ENCODE measurements at places on chromosomes 12 and 14.

DNA sequence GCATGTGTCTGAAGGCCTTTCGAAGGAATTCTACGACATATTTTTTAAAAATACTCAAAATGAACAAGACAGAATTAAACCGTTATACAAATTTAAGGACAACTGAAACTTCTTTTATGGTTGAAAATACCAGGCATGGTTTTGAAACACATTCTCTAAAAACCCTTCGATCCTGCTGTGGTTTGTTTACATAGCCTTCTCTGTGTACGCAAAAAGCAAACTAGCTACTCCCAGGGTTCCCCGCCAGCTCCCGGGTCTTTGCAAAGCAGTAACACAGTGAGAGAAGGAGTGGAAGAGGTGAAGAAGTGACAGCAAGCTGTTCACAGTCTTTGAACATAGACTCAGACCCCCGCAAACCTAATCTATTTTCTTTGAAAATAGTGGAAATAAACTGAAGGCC, 2.2 kb upstream of the TC2N start:
- peak; percentile 21 for DNase-seq

DNA sequence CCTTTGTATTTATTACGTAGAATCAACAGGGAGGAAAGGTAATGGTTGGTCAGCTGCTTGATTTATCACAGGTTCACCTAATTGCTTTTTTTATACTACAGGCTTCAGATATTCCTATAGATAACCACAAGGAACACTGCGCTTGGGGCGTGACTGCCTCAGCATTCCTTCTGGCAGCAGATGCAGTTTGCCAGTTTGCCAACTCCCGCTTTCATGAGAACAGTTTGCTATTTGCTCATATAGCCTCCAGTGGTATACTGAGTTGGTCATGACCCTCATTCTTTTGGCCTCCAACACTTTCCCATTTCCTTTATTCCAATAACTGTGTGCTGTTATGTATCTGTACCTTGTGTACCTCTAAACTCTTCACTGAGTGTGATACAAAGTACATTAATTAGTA, 38.6 kb upstream of the ACSM4 start:
- DNase-seq: no peak

DNA sequence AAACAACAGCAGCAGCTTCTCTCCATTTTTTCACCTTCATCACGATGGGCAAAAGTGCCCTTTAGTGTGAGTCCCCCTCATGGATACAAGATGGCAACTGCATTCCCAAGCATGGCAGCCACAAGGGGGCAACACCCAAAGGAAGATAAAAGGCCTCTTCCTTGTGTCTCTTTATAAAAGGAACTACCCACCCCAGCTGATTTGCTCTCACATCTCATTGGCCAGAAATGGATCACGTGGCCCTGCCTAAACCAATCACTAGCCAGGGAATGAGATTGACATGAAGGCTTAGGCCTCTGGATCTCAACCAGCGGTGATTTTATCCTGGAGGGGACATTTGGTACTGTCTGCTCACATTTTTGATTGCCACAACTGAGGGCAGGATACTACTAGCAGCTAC, 21.9 kb upstream of the IFT81 start:
- DNase-seq: peak; percentile 43

GRCh38 chr14:36056845-36057244, 119.7 kb downstream of the PTCSC3 start:
- DNase-seq: no peak

- DNase-seq: no peak
These were observed 22.1 kb downstream of the IL26 start for GRCh38 chr12:68203460-68203875.

DNA sequence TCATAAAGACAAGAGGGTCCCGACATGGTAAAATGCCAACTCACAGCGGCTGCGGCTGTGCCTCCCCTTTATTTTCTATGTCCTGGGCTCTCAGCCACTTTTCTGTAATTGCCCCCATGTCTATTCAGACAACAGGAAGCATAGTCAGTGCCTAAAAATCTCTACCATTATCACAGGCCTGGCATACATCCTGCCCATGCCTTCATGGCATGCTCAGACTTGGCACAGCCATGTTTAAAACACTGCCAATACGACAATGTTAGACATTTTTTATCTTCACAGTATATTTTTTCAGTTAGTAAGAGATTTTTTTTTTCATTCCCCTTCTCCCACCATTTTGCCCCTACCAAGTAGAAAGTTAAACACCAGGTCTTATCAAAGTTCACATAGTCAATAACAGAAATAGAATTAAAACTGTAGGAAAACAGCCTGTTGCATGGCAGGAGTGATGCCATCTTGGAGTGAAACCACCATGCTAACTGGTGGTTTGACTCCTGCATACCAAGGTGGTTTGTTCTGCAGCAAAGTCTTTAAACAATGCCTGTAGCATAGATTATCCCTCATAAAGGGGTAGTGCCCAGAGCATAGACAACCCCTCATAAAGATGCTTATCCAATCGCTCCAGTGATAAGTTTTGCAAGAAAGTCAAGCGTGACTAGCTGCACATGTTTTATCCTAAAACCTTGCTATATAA, 18.9 kb upstream of the CERS5 start:
- DNase-seq: no peak

- no peak for DNase-seq
These were observed 45.5 kb downstream of the MGST1 start for GRCh38 chr12:16392846-16393535.

DNA sequence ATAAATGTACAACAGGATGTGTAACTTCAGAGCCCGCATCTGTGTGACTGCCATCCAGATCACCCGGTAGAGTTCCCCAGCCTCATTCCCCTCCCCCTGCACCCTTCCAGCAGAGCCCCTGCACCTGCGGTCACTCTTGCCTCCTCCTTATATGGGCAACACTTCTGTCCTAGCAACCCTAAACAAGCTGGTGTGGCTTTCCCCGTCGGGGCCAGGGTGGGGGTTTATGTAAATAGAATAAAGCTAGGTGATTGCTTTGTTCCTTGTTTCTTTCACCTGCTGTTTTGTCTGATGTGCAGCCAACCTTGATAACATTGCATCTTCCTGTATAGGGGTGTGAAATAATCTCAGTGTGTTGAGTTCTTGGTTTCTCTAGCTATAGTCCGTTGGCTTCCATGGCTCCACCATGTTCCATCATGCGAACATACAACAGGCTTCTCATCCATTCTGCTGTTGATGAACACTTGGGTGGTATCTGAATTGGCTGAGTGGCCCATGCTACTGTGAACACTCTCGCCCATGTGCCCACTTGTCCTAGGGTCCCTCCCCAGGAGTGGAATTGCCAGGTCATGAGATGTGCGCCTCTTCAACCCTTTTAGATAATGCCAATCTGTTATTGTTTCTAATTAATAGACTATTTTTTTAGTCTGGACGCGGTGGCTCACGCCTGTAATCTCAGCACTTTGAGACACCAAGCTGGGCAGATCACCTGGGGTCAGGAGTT, 102.2 kb downstream of the KIF26A start:
- DNase-seq: peak; percentile 62

GRCh38 chr12:51067229-51067628, 16.2 kb downstream of the CSRNP2 start:
- no peak for DNase-seq

DNA sequence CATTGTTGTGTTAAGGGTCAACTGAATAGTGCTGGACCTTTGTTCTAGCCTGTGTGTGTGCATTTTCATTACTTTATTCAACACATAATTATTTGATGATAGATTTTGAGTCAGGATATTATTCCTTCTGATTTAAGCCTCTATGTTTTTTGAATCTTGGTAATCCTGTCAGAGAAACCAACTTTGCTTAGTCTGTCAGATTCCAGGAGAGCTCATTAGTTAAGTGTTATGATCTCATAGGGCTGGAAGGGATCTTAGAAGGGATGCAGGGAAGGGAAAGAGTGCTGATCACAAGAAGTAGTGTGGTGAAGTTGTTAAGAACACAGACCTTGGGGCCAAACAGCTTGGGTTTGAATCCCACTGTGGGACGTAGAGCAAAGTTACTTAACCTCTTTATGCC, 52.9 kb downstream of the SCN8A start:
- DNase-seq: no peak

DNA sequence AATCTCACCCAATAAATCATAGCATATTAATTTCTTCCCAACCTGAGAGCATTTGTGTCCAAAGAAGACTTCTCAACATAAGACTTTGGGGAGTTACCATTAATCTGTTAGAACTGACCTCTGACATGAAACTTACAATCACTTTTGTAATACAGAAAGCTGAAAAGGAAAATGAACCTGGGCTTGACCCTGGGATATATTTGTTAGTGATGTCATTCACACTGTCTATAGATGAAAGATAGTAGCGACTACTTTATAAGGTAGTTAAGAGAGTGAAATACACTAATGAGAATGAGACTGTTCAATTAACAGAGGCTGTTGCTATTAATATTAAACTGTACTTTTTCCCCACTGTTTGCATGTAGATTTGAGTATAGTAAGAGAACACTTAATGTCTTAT, 1334.8 kb upstream of the TMEM132C start:
- DNase-seq: no peak

- no peak for DNase-seq
These were observed 413.6 kb downstream of the BTG1 start for GRCh38 chr12:91732086-91732485.

DNA sequence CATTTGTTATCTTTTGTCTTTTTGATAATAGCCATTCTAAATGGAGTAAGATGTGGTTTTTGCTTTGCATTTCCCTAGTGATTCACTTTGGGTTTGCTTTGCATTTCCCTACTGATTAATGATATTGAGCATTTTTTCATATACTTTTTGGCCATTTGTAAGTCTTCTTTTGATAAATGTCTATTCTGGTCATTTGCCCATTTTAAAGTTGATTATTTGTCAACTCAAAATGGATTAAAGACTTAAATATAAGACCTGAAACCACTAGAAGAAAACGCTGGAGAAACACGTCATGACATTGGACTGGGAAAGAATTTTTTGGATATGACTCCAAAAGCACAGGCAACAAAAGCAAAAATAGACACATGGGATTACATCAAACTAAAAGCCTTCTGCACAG, 148.0 kb downstream of the APAF1 start:
- DNase-seq: no peak

DNA sequence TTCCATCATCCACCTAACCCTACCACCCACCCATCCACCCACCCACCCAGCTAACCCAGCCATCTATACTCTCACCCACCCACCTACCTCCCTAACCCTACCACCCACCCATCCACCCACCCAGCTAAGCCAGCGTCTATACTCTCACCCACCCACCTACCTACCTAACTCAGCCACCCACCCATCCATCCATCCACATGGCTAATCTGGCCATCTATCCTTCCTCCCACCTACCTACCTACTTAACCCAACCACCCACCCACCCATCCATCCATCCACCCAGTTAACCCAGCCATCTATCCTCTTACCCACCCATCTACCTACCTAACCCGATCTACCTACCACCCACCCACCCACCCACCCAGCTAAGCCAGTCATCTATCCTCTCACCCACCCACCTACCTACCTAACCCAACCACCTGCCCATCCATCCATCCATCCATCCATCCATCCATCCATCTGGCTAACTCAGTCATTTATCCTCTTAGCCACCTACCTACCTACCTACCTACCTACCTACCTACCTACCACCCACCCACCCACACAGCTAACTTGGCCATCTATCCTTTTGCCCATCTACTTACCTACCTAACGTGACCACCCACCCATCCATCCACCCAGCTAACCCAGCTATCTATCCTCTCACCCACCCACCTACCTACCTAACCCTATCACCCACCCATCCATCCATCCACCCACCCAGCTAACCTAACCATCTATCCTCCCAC, 44.1 kb downstream of the RFLNA start:
- no peak for DNase-seq

DNA sequence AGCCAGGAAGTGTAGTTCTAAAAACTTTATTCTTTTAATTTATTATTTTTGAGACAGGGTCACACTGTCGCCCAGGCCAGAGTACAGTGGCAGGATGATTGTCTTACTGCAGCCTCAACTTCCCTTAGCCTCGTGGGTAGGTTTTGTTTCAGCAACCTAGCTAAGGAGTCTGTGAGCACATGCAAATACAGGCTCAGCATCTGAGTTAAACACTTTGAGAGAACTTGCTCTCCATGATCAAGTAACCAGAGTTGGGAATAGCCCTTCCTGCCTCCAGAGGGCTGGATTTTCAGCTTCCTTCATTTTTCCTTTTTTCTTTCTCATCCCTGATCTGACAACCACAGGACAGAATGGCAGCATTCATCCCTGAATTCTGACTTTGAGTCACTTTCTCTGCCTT, 871.3 kb downstream of the GALC start:
- no peak for DNase-seq

DNA sequence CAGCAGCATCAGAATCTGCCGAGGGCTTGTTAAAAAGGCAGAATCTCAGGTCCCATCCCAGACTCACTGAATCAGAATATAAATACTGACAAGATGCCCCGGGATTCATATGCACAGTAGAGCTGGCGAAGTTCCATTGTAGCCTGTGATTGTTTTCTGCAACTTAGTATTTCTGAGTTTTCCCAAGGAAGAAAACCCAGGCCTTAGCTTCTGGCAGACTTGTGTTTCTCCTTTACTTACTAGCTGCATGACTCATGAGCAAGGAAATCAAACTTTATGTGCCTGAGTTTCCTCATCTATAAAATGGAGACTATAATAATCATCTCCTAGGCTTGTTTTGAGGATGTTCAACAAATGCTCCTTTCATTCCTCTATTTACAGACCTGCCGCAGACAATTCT, 278.5 kb upstream of the PLEKHG7 start:
- no peak for DNase-seq

DNA sequence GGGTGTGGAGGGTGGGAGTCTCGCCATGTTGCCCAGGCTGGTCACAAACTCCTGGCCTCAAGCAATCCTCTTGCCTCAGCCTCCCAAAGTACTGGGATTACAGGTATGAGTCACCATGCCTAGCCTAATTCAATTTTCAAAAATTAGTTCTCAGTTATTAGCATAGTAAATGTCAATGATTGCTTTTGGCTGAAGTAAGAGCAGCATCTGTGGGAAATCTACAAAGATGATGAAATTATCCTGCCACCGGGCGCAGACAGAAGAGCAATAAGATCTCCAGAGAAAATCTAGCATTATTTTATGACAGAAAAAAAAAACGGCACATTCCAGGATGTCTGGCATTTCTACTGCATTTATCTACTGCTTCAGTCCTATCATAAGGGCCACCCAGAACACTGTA, 97.9 kb upstream of the DAAM1 start:
- no peak for DNase-seq

- DNase-seq: no peak
These were observed 1891.0 kb upstream of the FLRT2 start for GRCh38 chr14:83638748-83639504.

- DNase-seq: no peak
These were observed 32.7 kb downstream of the KDM5A start for GRCh38 chr12:356276-356988.

Measured in NCI-H1417 (cell line).